Fibroblast of the aortic adventitia (primary cell): ENCODE measurements at places on chromosomes 4 and X. TPM values are rescaled to one million over a fixed set of nuclear protein-coding genes. Genes with fewer than 3 reads are reported as not detected.

Gene TMEM35A
- total RNA-seq = 2.5 and 14.4 TPM in 2 replicates

Gene PHEX
- total RNA-seq = 5.6 and 6.7 TPM in 2 replicates

Gene HS3ST1
- total RNA-seq = 2.5 and 6.8 TPM in 2 replicates

DNA sequence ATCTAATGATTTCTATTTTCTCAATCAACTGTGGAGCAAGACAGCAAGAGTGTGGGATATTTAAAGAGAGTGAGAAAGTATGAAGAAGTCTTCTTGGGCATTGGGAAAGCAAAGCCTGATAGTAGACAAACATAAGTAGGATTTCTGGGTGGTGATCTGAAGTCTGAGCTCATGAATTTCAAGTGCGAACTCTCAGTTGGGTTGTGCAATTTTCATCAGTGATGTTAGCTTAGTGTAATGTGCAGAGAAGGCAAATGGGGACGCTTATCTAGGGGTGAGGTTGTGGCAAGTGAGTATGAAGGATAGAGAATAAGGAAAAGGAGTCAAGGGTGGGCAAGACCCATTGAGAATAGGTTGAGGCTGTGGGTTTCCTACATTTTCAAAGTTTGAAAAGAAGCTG lies 23.7 kb downstream of the VGLL1 start:
- no peak for DNase-seq

- DNase-seq = no peak
Measured at GRCh38 chr4:34512616-34513015, 1731.7 kb downstream of the ARAP2 start.

DNA sequence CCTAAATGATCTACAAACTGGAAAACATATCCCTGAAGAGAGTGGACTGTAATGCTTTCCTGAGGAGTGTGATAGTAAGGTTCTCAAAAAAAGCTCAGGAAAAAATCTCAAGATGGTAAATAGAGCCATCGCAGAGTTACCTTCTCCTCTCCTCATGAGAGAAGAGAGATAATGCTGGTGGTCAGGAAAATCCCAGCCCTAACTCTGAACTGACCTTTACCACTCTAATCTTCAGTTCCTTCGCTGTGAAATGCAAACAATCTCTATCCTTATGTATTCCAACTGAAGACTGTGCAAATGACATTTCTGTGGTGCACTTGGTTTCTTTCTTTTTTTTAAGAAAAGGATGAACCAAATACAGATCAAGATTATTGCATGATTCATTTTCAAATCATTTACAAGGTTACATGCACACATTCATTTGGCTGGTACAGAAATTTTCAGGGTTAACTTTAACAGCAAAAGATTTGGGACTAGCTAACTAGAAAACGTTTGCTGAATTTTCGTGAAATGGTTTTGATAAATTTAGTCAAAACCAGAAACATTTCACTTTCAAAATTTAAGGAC lies 8.3 kb downstream of the PPM1K start:
- DNase-seq = no peak
